ENCODE measurements at places on chromosomes 1 and 21.

DNA sequence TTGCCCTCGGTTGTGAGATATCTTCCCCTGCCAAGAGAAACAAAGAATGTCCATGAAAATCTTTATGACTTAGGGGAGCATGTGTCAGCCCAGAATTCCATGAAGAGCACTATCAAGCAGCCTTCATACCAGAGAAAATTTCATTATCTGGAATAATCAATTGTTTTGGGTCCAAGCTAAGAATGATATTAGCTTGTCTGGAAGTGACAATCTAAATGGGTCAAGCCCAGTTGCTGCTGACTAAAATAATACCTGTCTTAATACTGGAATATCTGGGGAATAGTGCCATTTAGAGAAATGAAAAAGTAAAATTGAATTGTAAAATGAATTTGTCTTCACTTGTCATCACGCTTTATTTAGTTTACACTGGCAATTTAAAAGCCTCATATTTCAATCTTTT, 407.4 kb downstream of the PLA2G4A start:
- DNase-seq, result no peak

DNA sequence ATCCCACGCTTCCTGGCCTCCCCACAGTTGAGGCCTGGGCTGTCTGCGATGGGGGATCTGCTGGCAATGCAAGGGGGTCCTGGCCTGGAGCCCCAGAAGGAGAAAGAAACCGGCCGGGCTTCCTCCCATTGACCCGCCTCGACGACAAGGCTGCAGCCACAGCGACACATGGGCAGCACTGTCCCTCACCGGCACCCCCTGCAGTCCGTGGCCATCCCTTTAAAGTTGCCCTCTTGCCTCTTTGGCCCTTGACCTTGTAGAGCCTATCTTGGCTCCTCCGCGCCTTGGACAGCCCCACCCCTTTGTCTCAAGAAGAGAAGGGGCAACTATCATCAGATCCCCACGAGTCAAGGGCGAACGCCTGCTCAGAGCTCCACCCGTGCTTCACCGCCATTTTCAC, 106.0 kb downstream of the CASZ1 start:
- no peak for DNase-seq

DNA sequence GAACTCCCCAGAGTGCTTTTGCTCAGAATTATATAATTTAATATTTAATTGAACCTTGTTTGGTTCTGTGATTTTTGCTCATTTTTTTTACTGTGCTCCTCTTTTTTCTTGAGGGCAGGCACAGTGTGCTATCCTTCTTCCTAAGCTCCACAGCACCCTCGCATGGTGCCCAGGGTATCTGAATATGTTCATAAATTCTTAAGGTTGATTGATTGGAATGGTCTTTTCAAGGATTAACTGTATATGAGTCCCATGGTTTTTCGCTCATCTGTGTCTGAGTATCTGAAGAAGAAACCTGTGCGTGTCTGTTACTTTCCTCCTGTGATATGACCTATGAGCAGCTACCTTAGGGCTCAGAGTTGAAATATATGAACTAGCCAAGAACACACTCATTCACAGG, 393.7 kb downstream of the HLX start:
- DNase-seq, result no peak

DNA sequence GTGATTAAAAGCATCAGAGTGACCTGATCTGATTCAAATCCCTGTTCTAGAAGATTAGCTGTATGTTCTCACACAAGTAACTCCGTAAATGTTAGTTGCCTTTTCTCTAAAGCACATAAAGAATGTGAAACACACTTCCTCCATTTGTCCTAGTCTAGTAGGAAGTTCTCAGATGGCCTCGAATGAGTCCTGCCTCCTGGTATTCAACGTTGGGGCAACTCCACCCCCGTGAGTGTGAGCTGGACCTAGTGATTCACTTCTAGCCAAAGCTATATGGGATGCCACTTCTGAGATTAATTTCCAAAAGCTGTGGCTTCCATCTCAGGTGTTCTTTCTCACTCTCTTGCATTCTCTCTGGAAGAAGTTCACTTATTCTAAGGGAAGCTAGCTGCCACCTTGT, 267.6 kb downstream of the GPATCH2 start:
- no peak for DNase-seq

- no peak for DNase-seq
These were observed 41.4 kb upstream of the TENT5C start for GRCh38 chr1:117564227-117565075.

DNA sequence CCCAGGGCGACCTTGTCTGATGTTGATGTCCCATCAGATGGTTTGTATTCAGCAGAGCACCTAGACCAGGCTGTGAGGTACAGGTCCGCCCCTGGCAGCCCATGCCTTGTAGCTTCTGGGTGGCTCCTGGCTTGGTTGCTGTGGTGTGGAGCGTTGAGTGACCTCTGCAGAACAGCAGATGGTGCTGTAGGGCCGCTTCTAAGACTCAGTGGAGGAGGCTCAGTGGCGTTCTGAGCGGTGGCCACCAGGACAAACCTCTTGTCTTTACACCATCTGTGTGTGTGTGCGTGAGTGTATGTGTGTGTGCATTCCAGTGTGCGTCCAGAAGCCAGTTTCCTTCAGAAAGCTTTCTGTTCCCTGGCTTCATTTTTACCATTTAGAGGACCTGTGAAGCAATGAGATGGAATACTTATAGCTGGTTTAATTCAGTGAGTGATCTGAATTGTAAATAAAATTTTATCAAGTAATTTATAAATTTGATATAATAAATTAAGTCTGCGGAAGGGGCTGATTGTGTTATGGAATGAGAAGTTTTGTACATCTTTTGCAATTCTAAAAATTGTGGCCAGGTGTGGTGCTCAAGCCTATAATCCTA, 66.1 kb downstream of the ADARB1 start:
- DNase-seq, result peak; percentile 81

- no peak for DNase-seq
These were observed 45.6 kb upstream of the RAB4A start for GRCh38 chr1:229225331-229225782.

DNA sequence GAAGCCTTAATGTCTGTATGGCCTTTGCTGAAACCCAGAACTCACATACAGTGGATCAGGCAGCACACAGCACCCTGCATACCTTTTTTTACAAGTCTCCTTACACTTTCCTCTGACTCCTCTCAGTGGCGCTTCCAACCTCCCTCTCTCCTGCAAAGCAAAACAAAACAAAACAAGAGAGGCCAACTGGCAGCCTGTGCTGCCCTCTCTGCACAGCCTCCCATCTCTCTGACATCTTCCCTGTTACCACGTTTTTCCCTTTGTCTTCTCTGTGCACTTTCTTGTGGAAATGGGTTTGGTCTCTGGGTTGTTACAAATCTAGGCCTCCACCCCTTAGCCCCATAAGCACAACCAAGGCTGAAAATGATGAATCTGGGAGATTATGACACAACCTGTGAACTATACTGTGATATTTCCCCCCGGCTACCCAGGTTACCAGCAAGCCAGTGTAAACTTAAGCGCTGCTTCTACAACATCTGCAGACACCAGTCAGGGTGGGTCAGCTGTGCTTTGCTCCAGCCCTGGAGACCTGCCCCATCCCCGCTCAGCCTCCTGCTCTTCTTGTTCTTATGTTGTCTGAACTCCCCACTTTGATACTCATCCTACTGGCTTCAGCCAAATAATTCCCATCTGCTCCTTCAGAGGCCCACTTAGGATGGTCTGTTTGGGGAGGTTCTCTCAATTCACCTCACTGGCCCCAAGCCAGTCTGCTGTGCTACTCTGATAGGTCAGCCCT, 54.9 kb upstream of the FMOD start:
- DNase-seq, result no peak

DNA sequence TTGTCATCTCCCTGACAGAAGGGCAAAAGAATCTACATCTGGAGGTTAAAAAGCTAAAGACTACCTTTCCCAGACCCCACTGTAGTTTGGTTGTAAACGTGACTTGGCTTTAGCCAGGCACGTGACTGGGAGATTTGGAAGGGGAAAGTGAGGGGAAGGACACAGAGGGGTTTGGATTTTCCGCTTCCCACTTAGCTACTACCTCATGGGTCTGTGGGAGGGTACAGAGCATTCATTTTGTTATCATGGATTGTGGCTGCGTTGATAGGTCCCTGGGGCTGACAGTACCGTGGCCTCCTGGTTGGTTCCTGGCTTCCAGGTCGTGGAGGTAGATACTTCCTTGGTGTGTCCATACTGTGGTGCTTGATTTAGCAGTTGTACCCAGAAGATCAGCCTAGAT, 2.6 kb downstream of the CHD1L start:
- DNase-seq, result no peak

DNA sequence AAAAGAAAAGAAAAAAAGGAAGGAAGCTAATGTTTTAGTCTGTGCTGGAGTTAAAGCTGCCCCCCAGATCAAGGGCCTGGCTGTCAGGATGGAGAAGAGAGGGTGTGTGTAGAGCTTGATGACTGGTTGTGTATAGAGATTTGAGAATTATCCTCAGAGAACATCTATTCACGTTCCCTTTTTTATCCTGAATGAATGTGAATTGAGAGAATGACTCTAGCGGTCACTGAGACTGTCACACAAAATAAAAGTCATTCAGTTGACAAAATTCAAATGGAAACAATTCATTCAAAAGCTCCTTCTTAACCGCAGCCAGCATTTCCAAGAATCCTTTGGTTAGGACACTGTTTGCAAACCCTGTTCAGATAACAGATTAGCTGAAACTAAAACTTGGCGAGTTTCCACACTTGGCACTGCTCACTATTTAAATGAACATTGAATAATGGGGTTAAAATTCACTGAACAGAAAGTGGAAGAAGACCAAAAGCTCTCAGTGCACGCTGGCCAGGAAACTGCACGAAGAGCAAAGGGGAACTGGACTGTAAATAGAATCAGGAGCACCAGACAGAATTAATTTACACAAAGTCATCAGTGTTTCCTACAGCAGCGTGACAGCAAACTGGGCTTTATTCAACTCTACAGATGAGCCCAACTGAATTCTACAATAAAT, 13.6 kb upstream of the FAM89A start:
- no peak for DNase-seq

GRCh38 chr1:46130121-46130520, 2.3 kb downstream of the PIK3R3 start:
- no peak for DNase-seq

- no peak for DNase-seq
These were observed 4.2 kb upstream of the SIM2 start for GRCh38 chr21:36694593-36695282.

GRCh38 chr1:211339631-211340041, 13.0 kb downstream of the TRAF5 start:
- no peak for DNase-seq

GRCh38 chr1:89069951-89070350, 4.9 kb upstream of the GBP1 start:
- DNase-seq, result no peak

DNA sequence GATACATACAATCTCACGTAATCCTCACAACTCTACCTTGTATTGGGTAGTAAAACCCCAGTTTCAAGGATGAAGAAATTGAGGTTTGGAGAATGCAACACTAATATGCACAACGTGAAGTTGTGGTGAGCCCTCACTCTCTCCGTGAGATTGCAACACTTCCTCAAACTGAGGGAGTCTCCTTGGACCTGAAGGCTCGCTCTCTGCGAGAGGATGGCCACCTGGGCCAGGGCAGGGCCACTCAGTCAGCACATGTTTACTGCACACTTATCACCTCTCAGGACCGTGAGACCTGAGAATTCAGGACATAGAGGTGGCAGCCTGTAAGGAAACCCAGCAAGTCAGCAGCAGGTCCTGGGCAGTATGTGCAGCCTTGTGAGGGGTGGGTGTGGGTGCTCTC, 8.7 kb downstream of the SH3BP5L start:
- no peak for DNase-seq

DNA sequence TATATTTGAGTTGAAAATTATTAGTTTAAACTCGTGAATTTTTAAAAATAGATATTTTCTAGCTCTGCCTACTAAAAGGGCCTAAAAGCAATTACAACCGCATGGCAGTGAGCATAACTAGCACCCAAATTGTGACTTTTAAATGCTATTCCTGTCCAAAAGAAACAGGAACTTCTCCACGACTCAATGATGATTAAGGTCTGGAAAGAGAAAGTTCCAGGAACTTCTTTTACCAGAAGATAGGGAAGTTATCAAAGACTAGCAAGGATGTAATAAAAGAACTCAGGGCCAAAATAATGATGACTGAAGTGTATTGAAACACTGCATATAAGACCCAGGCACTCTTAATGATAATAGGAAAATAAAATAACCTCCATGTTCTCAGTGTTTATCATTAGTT, 313.0 kb downstream of the PLPP3 start:
- no peak for DNase-seq

DNA sequence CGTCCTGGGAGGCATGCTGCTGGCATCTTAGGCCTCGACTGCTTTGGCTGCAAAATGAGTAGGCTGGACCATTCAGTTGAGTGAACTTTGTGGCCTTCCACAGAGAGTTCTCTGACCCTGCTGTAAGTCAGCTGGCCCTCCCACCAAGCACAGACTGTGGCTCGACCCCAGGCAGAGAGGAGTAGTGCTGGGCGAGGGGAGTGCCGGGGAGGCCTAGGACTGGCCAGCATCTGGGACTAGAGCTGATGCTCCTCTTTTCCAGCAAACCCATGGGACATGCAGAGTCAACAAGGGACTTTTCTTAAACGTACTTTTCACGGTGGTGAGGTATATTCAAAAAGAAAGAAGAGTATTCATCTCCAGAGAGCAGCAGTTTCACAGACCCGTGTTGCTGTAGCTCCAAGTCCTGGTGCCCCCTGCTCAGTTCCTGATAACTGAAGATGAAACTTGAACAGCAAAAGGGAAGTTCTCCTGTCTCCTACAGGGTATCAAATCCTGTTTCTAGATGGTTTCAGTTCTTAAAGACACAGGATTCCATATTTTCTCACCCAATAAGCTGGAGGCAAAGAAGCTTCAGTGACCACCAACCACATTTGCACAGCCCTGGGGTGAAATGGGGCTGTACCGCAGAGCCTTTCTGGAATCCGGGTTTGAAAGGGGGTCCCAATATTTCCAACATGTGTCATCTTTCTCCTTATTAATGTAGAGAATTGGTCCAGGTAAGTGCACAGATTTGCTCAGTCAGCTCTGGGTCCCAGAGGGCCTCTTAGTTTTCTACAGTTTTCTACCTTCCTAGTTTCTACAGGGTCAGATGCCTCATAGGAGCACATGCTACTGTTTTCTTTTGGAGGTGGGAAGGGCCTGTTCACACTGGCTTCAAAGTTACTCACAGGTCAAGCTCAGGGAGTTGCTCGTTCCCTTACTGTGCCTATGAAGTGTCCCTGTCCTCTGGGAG, 20.9 kb downstream of the BATF3 start:
- DNase-seq, result no peak

GRCh38 chr1:3462356-3463012, 8.0 kb downstream of the ARHGEF16 start:
- DNase-seq, result no peak
